ENCODE measurements at places on chromosomes 4 and X.

- DNase-seq, result no peak
These were observed 34.2 kb downstream of the ELOVL6 start for GRCh38 chr4:110164251-110164650.

DNA sequence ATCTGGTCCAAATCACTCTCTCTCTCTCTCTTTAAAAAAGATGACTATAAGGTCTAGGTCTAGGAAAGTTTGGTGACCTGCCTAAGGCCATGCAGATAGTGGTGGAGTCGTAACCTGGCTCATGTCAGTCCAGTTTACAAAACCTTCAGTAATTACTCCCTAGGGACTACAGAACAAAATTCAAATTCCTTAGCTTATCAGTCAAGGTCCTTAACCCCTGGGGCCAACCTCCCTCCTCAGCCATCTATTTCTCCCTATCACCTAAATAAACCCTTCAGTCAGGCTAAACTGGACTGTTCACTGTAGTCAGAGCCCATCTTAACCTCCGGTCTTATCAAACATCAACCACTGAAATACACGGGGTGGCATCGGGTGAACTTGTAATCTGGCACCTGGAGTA, 68.9 kb downstream of the MAP3K15 start:
- no peak for DNase-seq

GRCh38 chrX:136822337-136823095, 41.8 kb upstream of the ARHGEF6 start:
- DNase-seq, result no peak

GRCh38 chr4:140602714-140603113, 34.0 kb upstream of the UCP1 start:
- no peak for DNase-seq

- no peak for DNase-seq
These were observed 4.2 kb upstream of the PDHA2 start for GRCh38 chr4:95835672-95836071.

DNA sequence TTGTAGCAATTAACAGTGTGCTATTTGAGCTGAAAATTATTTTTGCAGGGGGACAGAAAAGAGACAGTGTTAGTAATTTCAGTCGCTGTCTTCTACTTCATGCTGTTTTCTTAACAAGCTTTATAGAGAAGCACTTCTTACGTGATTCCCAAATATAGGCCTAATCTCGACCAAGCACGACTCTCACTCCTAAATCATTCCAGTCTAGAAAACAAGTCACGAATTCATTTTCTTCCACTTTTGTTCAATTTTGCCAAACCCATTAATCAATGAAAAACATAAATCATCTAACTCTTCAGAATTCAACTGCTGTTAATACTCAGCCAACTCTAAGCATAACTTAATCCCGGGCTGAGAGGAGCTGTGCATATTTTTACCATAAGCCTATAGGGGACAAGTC, 21.0 kb upstream of the FHL1 start:
- DNase-seq, result no peak

- DNase-seq, result no peak
These were observed 323.5 kb downstream of the PTTG2 start for GRCh38 chr4:38283724-38284123.

GRCh38 chr4:184889666-184890335, 64.0 kb upstream of the ACSL1 start:
- DNase-seq, result no peak

GRCh38 chr4:38911257-38911656, 43.7 kb downstream of the FAM114A1 start:
- no peak for DNase-seq

GRCh38 chr4:26029568-26030131, 115.6 kb downstream of the SMIM20 start:
- no peak for DNase-seq

DNA sequence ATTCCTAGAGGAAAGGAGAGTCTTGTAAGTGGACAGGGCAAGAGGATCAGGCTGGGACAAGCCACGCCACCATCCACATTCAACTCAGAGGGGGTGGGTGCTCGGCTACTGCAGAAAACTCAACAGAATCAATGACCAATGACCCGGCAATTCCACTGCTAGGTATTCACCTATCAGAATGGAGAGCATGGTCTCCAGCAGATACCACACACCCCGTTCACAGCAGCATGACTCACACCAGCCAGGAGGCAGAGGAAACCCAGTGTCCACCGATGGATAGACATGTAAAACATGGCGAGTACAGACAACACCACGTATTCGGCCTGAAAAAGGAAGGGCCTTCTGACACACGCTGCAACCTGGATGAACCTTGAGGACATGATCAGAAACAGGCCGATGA, 175.9 kb downstream of the AFAP1 start:
- DNase-seq, result no peak

DNA sequence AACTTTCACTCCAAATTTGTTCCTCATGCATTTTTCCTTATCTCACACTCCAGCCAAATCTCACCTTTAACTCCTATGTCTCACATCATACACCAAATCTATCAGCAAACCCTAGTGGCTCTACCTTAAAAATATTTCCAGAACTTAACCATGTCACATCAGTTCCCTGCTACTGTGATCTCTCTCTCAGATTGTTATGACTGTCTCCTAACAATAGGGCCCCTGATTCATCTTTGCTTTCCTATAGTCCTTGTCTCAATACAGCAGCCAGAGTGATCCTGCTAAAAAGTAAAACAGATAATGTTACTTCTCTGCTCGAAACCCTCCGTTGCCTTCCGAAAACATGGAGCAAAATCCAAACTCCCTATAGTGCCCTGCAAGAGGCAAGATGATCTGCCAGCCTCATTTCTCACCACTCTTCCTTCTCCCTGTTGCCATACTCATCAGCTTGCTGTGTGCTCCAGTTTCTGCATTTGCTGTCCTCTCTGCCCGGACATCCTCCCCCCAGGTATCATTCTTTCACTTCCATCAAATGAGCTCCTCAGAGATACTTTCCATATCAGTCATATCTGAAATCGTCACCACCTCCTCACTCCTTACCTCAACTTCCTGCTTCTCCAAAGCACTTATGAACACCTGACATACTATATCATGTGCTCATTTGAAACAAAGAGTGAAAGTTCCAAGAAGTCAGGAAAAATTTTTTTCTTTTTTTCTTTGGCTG, 293.4 kb upstream of the NR3C2 start:
- DNase-seq, result no peak

- no peak for DNase-seq
These were observed 34.0 kb downstream of the ETDB start for GRCh38 chrX:135086197-135086854.

DNA sequence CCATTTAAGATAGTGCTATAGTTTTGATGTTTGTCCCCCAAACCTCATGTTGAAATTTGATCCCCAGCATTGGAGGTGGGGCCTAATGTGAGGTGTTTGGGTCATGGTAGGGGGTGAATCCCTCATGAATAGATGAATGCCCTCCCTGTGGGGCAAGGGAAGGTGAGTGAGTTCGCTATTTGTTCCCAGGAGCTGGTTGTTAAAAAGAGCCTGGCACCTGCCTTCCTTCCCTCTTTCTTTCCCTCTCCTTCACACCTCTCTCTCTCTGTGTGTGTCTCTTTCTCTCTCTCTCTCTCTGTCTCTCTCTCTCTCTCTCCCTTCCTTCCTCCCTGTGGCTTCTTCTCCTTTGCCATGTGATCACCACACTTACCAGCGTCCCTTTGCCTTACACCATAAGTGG, 160.7 kb downstream of the AASDH start:
- no peak for DNase-seq

- DNase-seq, result no peak
These were observed 126.9 kb upstream of the NEIL3 start for GRCh38 chr4:177182728-177183127.
